ENCODE measurements at places on chromosomes 6 and 20. TPM values are rescaled to one million over a fixed set of nuclear protein-coding genes. Genes with fewer than 3 reads are reported as not detected.

The F13A1 gene
- 153 TPM for total RNA-seq

DNA sequence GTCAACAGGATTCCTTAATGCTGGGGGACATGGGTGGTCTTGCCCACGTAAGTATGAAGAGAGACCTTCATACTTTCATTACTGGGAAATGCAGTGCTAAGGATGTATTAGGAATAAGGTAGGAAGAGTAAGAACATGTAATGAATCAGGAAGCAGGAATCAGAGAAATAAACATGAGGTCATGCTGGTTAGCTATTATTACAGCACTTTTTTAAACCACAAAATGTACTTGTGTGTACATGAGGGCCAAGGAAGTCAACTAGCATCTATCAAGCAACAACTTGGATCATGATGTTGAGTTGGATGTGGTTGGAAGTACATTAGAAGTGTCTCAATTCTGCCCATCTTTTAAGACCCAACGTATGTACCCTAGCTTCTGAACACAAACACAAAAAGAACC lies 63.5 kb upstream of the E2F3 start:
- DNase-seq: no peak

- no peak for DNase-seq
These were observed 12.6 kb upstream of the SLC17A5 start for GRCh38 chr6:73666393-73666792.

The BFSP1 gene
- 1.9 TPM for total RNA-seq

GRCh38 chr6:80143419-80143937 lies 37.0 kb downstream of the BCKDHB start:
- DNase-seq: peak; percentile 18

GRCh38 chr6:1554476-1555310 lies 55.0 kb upstream of the FOXC1 start:
- DNase-seq: peak; percentile 71

DNA sequence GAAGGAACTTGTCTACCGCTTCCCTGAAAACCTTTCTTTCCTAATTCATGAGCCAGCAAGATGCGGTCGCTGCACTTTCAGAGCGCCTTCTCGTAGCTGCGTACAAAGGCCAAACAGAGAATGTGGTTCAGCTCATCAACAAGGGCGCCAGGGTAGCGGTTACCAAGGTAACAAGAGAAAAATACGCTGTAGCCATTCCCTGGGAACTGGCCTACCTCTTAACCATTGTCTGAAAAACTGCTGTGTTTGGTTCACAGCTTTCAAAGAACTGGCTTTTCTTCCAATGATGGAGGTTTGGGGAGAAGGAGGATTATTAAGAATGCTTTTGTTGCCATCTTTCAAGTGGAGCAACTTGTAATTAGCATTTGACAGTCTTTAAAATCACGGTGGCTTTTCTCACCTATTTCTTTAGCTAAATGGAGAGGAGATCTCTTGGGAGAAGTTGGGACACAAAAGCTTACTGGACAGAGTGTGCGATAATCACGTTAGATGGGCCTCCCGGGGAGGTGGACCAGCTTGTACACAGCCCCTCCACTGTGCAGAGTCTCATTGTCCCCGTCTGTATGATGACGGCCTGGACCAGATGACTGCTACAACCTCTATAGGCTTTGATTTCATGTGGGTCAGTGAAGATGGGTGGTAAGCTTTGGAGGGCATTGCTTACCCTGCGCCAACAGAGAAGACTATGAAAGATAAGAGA lies 71.5 kb downstream of the LYRM2 start:
- DNase-seq: no peak

GRCh38 chr20:16861708-16862107 lies 113.5 kb downstream of the OTOR start:
- no peak for DNase-seq

GRCh38 chr20:48959899-48960550 lies 38.5 kb downstream of the ARFGEF2 start:
- no peak for DNase-seq

DNA sequence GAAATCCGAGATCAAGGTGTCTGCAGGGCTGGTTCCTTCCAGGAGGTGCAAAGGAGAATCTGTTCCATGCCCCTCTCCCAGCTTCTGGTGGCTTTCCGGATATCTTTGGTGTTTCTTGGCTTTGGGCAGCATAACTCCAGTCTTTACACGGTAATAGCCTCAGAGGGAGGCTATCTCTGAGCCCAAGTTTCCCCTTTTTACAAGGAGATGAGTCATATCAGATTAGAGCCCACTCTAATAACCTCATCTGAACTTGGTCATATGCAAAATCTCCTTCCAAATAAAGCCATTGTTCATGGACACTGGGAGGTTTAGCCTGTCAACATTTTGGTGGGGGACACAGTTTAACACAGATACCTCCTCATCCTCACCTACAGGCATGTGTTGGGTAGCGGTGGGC lies 213.7 kb downstream of the ATXN1 start:
- DNase-seq: no peak

- no peak for DNase-seq
These were observed 4.2 kb downstream of the PCK1 start for GRCh38 chr20:57564951-57565642.

GRCh38 chr6:15474196-15474595 lies 188.6 kb downstream of the DTNBP1 start:
- no peak for DNase-seq

Measured in left lung (tissue), 14 donors.